ENCODE measurements at places on chromosomes 5 and 9.
A peak's percentile ranks its signal among the peaks of the same experiment; 100 is the strongest.

DNA sequence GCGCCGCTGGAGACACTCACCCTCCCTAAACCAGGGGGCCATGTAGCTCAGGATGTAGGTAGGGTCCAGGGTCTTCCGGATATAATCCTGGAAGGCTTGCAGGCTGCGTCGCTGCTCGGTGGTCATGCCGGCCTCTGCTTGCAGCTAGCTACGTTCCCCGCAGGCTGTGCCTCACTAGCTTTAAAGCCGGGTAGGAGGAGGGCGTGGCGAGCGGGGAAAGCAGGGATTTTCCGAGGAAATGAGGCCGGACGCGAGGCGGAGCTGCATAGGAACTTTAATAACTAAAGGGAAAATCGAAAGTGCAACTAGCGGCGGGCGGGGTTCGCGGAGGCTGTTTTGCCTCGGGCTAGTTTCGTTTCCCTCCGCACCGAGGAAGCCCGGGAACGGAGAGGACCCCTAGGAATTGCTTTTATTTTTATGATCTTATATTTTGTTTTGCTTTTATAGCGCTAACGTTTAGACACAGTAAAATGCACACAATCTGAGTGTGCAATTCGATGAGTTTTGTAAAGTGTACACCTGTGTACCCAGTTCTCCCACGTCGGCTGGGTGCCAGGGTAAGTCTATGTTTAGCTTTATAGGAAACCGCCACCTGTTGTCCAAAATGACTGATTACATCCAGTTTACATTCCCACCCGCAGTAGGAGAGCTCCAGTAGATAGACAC, at the start of gene RIGI:
Gene RIGI (minus strand): TSS at position 156 of the 666 bp plus-strand sequence. CDS start 30 bp downstream, at position 126.
- peak; percentile 70 for DNase-seq

GRCh38 chr5:43774881-43775399, 172.0 kb downstream of the NNT start:
- DNase-seq, result no peak

GRCh38 chr9:18194316-18194715, 279.6 kb upstream of the ADAMTSL1 start:
- no peak for DNase-seq

GRCh38 chr9:25636026-25636425, 42.2 kb downstream of the TUSC1 start:
- no peak for DNase-seq
